Brain microvascular endothelial cell (primary cell): ENCODE measurements at places on chromosomes 4 and X.

GRCh38 chr4:163663454-163664225 lies 169.2 kb downstream of the TMA16 start:
- DNase-seq = no peak

DNA sequence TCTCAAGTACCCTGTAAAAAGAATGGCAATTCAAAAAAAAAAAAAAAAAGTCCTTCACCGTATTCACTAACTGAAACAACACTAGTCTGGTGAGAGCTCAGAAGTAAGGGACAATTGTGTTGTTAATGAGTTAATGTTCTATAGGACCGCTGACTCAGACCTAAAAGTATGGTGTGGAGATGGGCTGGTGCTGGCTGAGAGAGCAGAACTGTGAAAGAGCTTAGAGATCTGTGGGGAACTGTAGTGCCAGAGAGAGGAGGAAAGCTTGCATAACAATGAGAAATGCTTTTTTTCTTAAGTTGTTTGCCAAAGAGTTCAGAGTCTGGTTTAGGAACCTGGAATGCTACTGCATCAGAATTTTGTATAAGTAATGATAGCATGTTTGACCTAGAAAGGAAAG lies 65.1 kb downstream of the LHFPL1 start:
- DNase-seq = no peak

DNA sequence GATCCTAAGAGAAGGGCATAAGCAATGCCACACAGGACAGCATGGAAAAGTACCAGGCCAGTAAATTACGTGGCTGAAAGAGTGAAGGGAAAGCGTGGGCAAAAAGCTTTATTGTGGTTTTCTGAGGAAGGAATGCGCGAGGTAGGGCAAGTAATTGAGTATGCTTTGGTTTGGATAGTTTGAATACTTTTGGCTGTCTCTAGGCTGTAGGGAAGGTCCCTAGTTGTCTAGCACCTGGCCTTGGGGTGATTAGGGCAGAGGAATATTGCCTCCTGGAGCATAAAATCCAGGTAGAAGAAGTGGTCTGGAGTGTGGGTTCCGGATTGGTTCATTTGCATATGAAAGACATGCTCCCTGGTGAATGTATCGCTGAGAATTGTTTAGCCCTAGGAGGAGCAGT lies 46.4 kb upstream of the NALF2 start:
- DNase-seq = no peak

GRCh38 chr4:88610771-88611170 lies 18.5 kb downstream of the HERC3 start:
- DNase-seq = no peak

GRCh38 chrX:21616386-21616785 lies 41.7 kb downstream of the KLHL34 start:
- no peak for DNase-seq

DNA sequence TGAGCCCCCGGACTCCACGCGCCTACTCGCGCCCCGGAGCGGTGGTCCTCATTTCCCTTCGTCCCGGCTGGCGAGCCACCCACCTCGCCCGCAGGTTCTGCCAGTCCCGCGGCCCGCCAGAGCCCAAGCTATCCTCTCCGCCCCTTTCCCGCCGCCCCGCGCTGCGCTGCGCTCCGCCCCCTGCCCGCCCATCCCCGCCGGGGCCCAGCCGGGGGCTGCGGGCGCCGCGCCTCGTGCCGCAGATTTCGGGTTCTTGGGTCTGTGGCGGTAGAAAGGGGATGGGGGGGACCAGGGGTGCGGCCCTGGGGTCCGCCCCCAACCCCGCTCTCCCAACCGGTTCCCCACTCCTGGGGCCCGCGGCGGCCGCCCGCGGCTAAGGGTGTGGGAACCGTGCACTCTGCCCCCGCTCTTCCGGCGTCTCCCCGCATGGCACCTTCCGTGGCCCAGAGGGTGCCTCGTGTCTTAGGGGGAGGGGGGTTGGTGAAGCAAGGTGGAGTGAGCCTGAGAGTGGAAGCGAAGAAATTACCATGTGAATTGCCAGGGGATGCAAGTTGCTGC lies 650.8 kb upstream of the DIPK2B start:
- no peak for DNase-seq

DNA sequence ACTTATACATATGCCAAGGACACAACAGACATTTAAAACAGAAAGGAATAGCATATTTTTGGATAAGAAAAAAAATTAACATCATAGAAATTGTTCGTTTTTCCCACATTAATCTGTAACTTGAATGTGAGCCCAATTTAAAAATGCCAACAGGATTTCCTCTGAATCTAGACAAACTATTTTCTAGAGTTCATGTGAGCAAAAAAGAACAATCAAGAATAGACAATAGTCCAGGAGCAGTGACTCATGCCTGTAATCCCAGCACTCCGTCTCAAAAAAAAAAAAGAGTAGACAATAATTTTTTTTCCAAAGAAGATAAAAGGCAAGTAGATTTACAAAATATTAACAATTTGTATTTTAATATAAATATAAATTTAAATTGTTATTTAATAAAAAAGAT lies 73.7 kb upstream of the DUSP21 start:
- DNase-seq = no peak

DNA sequence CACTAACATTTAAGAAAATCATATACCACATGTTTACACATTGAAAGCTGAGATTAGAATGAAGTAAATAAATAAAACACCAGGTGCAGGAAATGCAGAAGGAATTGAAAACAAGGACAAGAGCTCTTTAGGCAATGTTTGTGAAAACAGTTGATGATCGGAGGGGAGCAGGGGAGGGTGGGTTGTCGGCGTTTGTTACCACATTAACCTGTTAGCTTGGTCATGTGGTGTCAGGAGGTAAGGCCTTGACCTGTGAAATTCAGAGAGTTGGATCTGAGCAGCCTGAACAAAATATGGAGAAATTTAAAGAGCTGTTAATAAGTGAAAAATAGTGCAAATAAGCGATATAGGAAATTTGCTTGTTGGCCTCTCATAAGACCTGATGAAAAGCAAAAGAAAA lies 759.9 kb downstream of the PDHA2 start:
- no peak for DNase-seq

DNA sequence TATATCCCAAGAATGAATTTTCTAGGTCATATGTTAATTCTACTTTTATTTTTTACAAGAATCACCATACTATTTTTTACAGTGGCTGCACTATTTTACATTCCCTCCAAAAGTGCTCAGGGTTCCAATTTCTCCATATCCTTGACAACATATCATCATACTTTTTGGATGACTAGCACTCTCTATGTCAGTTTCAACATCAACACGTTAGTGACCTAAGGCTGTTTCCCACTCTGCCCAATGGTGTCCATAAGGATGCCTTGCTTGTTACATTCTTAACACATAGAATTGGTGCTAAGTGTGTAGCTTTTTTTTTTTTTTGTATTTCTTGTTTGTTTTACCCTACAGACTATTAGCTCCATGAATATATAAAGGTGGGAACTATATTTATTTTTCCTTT lies 175.4 kb downstream of the PCDH10 start:
- DNase-seq = no peak

GRCh38 chr4:81421346-81422218 lies 50.1 kb downstream of the RASGEF1B start:
- peak; percentile 17 for DNase-seq

- no peak for DNase-seq
Measured at GRCh38 chr4:145829629-145830395, 108.8 kb downstream of the ZNF827 start.

- DNase-seq = no peak
Measured at GRCh38 chr4:180434131-180434895, 1808.9 kb upstream of the TENM3 start.

DNA sequence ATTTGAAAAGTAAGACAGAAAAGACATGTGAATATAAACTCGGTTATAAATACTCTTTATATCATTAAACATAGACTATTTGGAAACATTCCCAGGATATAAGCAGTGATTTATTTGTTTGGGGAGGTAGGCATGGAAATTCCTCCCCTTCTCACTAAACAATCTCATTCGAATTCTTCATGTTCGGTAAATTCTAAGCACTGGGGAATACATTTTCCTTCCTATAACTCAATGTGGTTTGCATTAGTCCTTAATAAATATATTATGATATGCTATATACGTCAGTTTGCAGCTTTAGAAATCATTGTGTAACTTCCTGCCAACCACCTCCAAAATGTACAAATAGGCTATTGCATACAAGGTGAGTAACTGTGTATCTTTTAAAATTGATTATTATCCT lies 99.6 kb downstream of the UGT8 start:
- DNase-seq = no peak

DNA sequence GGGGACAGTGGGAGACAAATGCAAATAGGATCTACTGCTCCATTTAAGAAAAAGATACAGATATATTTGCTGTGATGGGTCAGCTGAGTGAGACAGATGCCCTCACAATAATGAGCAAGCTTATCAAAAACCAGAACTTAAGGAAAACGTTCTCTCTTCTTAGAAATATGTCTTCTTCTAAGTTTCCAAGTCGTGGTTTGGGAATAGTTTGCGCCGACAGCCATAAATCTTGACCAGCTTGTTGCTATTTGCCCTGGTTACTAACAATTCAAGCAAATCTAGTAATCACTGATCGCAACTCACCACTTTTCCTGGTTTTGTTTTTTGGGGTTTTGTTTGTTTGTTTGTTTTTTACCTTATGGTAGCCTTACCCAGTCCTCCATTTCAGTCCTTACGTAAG lies 67.6 kb upstream of the GUCY1A1 start:
- no peak for DNase-seq

- DNase-seq = no peak
Measured at GRCh38 chrX:42399632-42400024, 378.3 kb downstream of the PPP1R2C start.

DNA sequence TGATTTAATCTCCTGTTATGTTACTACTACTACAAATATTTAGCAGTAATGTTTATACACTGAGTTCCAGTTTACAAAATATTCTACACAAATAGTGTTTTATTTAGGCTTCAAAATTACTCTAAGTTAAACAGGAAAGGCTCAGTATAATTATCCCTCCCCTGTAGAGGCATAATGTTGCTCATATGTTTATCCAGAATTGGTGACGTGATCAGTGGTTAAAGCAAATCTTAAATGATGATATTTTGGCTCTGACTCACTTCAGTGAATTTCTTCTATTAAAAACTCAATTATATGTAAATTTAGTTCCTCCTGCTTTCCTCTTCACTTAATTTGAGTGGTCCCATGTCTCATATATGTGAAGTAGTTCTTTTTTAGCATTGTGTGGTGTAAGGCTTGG lies 438.5 kb downstream of the ADGRL3 start:
- peak; percentile 19 for DNase-seq

DNA sequence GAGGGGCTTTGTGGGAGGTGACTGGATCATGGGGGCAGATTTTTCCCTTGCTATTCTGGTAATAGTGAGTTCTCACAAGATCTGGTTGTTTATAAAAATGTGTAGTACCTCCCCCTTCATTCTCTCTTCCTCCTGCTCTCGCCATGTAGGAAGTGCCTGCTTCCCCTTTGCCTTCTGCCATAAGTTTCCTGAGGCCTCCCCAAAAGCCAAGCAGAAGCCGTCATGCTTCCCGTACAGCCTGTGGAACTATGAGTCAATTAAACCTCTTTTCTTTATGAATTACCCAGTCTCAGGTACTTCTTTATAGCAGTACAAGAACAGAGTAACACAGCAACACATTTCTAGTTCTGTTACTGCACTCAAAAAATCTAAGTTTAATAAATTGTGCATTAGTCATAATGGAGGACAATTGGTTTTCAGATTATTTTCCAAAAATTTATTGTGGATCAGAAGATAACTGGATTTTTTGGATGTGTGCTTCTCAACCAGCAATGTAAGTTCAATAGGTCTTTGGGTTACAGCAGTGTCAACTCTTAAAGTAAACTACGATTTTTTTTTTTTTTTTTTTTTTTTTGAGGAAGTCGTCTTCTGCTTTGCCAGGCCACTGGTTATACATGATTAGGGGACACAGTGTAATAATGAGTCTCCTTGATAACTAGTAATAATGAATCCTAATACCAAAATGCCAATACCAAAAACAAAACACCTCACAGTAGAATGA lies 69.9 kb downstream of the CHIC2 start:
- no peak for DNase-seq

GRCh38 chrX:127466211-127466610 lies 586.0 kb downstream of the ACTRT1 start:
- no peak for DNase-seq

- DNase-seq = no peak
Measured at GRCh38 chrX:129581904-129582303, 41.8 kb downstream of the OCRL start.

DNA sequence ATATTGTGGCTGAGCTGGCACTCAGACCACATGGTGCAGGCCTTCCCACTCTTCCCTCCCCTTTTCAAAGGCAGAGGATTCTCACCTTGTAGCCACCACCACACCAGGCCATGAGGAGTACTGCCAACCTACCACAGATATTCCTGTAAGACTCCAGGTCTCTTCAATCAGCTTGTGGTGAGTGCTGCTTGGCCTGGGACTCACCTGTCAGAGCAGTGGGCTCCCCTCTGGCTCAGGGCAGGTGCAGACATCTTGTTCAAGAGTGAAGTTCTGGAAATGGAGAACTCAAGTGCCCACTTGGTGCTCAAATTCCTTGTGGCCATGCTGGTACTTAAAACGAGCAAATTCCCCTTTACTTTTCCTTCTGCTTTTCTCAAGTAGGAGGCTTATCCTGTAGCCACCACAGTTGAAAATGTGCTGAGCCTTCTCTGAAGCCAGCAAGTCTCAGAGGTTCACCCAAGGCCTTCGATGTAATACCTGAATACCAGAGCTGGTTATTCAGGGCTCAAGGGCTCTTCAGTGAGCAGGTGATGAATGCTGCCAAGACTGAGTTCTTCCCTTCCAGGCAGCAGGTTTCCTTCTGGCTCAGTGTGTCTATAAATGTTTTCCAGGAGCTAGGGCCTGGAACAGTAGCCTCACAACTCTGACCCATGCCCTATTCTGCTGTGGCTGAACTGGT lies 212.9 kb downstream of the TEX13C start:
- no peak for DNase-seq

- DNase-seq = peak; percentile 27
Measured at GRCh38 chrX:42678133-42678532, 99.8 kb downstream of the PPP1R2C start.

DNA sequence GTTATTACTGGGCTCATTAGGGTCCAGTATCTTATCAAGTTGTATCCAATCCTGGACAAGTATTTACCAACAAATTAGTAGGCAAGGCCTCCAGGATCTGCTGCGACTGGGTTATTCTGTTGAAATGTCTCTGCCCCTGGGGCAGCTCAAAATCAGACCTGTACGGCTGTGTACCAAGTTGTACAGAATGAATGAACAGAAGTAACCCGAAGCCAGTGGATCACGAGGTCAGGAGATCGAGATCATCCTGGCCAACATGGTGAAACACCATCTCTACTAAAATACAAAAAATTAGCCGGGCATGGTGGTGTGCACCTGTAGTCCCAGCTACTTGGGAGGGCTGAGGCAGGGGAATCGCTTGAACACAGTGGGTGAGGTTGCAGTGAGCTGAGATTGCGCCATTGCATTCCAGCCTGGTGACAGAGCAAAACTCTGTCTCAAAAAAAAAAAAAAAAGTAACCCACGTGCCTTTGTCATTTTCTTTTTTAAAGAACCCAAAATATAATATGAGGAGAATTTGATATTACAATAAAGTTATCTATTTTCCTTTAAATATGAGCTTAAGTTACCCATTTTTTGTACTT lies 127.3 kb downstream of the CBR4 start:
- peak; percentile 70 for DNase-seq
